PC-9 (cell line): ENCODE measurements at places on chromosomes 12 and 14.

DNA sequence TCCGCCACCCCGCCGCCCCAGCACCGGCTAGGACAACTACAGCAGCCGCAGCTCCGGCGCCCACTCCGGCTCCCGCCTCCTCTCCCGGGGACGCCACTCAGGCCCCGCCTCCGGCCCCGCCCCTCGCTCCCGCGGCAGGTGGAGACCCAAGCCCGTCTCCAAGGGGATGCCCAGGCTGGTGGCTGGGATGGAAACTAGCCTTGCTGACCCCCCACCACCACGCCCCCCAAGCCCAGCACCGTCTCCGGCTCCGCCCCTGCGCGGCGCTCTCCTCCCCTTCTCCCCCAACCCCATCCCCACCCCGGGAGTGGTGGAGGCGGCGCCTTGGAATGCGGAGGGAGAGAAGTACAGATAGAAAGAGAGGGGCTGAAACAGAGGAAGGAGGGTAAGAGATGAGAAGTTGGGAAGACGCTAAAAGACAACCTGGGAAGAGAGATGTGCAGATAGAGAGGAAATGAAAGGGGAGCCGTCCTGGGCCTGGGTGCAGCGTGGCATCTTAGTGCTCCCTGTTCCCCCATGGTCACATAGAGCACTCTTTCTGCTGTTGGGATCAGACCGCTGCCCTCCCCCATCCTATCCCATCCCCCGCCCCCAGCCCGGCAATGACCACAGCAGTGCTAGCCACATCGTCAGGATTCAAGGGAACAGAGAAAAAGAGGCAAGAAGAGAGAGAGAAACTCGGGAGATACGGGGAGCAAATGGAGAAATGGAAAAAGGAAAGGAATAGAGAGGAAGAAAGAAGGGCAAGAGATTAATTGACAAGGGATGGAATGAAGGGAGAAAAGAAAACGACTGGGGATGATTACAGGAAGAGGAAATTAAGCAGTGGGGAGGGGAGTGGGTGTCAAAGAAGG lies at the start of gene ITGA7:
Gene ITGA7, minus strand, starts transcription at position 64 of the 854 bp plus-strand sequence. CDS start 222 bp downstream, outside the sequence.
- DNase-seq: no peak

DNA sequence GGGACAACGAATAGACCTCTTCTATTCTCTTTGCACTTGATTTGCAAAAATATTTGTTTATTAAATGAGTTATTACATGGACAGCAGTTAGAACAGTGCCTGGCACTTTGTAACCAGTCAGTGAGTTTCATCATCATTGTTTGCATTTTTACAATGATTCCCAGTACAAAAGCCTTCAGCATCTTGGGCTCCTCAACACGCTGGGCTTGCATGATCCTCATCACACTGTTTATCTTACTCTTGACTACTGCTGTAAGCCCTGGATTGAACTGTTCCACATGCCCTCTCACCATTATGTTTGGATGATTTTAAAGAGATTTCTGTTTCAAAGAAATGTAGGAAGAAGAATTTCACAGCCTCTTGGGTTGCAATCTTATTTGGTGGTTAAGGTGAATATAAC lies 204.3 kb downstream of the PELI2 start:
- DNase-seq: no peak

- no peak for DNase-seq
Observed at GRCh38 chr12:77893918-77894317, 63.2 kb downstream of the NAV3 start.

- DNase-seq: no peak
Observed at GRCh38 chr12:103846415-103846814, 5.4 kb upstream of the NT5DC3 start.

DNA sequence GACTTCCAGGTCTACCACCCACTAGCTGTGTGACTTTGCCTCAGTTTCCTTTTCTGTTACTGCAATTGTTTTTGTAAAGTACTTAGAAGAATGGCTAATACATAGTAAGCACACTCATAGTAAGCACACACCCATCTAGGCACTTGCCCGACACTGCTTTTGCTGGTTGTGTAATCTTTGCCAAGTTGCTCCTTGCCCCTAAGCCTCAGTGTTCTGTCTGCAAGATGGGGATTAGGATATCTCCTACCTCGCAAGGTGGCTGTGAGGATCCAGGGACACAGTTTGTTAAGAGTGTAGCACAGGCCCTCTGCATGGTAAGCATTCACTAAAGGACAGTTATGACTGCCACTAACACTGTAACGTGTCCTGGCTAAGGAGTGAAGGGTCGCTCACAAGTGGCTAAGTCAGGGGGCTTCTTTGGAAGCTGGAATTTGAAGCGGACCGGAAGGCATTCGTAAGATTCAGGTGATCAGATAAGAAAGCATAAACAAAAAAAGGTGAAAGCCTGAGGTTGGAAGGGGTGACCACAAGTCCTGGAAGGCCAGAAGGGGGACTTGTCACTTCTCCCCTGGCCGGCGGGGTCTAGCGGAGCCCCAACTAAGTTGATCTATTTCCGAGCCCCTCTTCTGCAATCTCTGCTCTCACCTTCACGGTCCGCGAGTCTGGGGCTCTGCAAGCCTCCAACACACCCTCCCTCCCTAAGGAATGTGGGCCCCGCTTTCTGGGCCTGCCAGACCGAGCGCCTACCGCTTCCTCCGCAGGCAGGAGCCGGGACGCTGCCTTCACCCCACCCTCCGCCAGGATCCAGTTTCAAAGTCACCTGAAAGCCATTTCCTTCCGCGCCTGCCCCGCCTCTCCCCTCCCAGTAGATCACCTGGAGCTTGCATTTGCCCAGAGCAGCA lies 1.5 kb upstream of the PLEKHG3 start:
- DNase-seq: peak; percentile 83

- no peak for DNase-seq
Observed at GRCh38 chr12:119100933-119101332, 77.8 kb upstream of the HSPB8 start.

GRCh38 chr12:33892425-33892824 lies 129.9 kb upstream of the ALG10 start:
- DNase-seq: no peak

- no peak for DNase-seq
Observed at GRCh38 chr14:69459122-69459521, 25.4 kb upstream of the PLEKHD1 start.

GRCh38 chr12:122072031-122072970 lies 6.3 kb upstream of the MLXIP start:
- DNase-seq: peak; percentile 62

- DNase-seq: no peak
Observed at GRCh38 chr12:26941215-26941594, 2.9 kb downstream of the FGFR1OP2 start.

GRCh38 chr14:83799233-83799632 lies 1730.7 kb upstream of the FLRT2 start:
- DNase-seq: no peak

DNA sequence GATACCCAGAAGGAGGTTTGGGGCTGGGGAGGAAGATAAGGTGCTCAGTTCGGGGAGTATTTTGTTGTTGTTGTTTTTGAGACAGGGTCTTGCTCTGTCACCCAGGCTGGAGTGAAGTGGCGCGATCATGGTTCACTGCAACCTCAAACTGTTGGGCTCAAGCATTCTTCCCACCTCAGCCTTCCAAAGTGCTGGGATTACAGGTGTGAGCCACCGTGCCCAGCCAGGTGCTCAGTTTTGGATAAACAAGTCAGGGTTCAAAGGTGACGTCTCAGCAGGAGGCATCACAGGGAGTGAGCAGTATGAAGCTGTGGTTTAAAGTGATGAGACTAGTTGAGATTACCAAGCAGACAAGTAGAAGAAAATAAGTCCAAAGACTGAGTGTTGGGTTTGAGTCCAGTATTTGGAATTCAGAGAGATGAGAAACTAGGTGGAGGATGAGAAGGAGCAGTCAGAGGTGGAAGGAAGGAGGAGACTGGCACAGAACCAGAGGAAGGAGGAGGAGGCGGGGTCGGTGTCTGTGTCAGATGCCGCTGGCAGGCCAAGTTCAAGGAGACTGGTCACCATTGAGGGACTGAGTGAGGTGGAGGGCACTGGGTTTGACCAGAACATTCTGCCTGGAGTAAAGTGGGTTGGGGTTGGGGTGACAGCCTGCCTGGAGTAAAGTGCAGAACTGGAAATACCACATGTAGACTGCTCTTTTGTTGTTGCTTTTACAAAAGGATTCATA lies 16.1 kb downstream of the SLC35E3 start:
- no peak for DNase-seq

DNA sequence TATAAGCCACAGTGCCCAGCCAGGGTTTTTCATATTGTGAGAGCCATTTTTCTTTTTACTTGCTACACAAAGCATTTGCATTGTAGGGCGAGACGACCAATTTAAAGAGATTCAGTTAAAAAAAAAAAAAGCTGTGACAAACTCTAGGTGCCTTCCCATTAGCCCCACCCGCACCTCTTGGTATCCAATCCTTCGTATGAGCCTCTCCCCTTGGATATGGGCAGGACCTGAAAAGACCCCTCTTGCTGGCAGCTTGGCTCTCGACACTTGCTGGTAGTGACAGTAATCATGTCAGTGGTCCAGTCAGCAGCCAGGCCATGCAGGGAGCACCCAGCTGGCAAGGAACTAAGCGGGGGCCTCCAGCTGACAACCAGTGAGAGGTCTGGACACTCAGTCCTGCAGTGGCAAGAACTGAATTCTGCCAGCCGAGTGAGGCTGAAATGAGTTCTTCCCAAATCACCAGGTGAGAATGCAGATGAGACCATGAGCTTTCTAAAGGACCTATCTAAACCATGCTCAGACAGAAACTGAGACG lies 46.5 kb downstream of the SINHCAF start:
- DNase-seq: no peak

DNA sequence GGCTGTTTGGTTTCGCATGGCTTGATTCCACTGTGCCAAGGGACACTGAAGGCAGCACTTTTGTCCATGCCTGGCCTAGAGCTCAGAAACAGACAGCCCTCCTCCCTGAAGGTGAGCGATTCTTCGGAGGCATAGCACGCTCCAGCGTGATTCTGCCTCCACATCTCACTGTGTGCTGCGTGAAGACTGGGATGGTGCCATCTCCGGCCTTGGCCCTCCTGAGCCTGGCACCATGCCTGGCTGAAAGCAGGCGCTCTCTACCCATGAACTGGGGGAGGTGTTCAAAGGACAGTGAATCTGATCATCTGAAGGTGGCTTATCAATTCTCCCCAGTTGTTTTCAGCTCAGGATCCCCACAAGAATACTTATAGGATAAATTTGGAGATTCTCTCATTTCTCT lies 187.4 kb downstream of the TTC7B start:
- DNase-seq: no peak

GRCh38 chr12:106585521-106586277 lies 2.9 kb downstream of the RFX4 start:
- DNase-seq: no peak

DNA sequence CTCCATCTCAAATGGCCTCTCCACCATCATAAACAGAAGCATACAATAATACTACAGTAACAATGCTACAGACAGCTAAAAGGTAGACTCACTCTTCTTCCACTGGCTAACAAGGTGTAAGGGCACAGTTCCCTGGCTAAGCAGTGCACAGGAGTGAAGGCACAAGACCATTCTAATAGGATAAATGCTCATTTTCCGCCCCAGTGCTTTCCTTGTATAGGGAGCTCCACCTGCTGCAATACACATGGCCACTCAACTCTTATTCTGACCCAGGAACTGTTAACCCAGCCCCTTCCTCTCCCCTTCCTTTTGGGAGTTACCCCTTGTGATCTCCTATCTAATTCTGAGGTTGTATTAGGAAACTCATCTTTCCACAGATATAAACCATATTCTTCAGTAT lies 124.6 kb downstream of the KCNK10 start:
- no peak for DNase-seq

DNA sequence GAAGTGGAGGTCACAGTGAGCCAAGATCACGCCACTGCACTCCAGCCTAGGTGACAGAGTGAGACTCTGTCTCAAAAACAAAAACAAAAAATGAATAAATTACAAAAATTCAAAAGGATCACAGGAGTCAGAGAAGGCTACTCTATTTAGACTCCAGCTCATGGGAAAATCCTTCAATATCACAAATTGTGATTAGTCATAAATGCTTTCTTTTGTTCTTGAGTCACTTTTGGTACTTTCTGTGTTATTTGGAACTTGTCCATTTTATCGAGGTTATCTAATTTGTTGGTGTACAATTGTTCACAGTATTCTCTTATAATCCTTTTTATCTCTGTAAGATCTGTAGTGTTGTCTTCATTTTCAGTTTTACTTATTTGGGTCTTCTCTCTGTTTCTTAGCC lies 18.9 kb downstream of the ALDH2 start:
- no peak for DNase-seq

GRCh38 chr14:24605435-24606190 lies 3.9 kb downstream of the GZMH start:
- peak; percentile 10 for DNase-seq

DNA sequence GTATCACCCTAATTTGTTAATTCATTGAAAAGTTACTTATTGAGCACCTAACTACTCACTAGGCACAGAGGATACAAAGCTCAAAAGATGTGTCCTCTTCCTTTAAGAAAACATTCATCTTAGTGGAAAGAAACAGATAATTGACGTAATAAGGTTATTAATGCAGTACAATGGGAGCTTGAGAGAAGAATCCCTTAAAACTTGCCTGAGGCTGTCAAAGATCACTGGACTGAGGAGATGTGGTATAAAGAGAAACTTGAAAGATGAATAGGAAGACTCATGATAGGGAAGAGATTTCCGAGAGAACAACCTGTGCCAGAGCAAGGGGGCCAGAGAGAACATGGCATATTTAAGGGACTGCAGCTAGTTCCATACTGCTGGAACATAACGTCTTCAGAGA lies 19.1 kb downstream of the GOLGA5 start:
- DNase-seq: no peak

GRCh38 chr12:113083863-113084435 lies 27.4 kb downstream of the DTX1 start:
- no peak for DNase-seq

DNA sequence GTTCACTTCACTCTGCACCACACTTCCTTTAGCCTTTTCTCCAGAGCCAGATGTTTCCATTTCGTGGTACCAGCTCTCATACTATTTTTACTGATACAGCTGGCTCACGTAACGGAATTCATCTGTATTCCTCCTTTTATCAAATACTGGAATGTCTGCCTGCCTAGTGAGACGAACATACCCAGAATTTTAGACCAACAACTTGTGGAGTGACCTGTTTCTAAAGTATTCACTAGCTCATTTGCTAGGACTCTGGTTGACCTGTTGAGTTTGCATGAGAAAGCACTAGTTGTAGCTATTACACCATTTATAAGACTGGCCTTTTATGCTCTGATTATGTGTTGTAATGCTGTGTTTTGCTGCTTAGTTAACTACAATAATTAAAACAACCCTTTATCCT lies 22.6 kb downstream of the KCNA5 start:
- no peak for DNase-seq

- peak; percentile 96 for DNase-seq
Observed at GRCh38 chr12:50390316-50390741, 6.1 kb downstream of the FAM186A start.

GRCh38 chr12:19979584-19979983 lies 388.8 kb upstream of the PDE3A start:
- DNase-seq: no peak

DNA sequence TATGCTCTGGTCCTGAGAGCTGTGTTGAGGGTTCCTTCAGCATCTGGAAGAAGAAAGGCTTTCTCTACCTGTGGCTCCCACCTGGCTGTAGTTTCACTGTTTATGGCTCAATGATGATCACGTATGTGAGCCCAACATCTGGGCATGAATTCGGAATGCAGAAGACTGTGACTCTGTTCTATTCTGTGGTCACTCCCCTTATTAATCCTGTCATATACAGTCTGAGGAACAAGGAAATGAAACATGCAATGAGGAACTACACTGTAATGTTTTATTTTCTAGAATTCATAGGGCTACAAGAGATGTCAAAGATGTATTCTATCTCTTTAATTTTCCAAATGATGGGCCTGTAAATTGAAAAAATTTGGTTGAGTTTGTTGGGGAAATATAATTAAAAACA lies 10.8 kb upstream of the OR11G2 start:
- no peak for DNase-seq

- no peak for DNase-seq
Observed at GRCh38 chr14:89377544-89377943, 39.5 kb downstream of the FOXN3 start.

GRCh38 chr12:64781280-64782190 lies 22.3 kb upstream of the GNS start:
- peak; percentile 45 for DNase-seq
